ENCODE measurements at places on chromosomes 3 and 15.

- DNase-seq: no peak
Observed at GRCh38 chr3:96106701-96107100, 707.7 kb upstream of the EPHA6 start.

GRCh38 chr3:181302960-181303359 is 313.4 kb upstream of the DNAJC19 start:
- DNase-seq: no peak

GRCh38 chr3:9074079-9074478 is 110.8 kb upstream of the RAD18 start:
- no peak for DNase-seq

- DNase-seq: peak; percentile 69
Observed at GRCh38 chr3:43178891-43179366, 73.0 kb upstream of the POMGNT2 start.

- no peak for DNase-seq
Observed at GRCh38 chr3:169722724-169723123, 42.1 kb downstream of the TERC start.

DNA sequence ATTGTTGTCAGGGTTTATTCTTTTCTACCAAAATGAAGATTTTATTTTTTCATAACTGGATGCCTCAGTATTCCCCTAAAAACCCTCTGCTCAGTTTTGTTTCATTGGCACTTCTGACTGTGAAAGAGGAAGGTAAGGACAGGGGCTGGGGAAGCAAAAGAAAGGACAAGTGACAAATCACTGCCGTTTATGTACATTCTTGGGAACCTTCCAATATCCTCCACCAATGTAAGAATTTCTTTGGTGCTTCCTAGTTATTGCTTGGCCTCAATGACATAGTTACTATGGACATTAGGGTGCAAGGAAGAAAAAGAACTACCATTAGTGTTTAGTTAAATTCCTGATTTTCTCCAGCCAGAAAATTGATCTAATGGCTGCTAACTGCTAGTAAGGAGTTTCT is 131.0 kb upstream of the C15orf61 start:
- no peak for DNase-seq

- DNase-seq: no peak
Observed at GRCh38 chr3:150741497-150742140, 21.4 kb downstream of the SIAH2 start.

GRCh38 chr15:59388670-59389069 is 16.0 kb upstream of the MYO1E start:
- peak; percentile 38 for DNase-seq

DNA sequence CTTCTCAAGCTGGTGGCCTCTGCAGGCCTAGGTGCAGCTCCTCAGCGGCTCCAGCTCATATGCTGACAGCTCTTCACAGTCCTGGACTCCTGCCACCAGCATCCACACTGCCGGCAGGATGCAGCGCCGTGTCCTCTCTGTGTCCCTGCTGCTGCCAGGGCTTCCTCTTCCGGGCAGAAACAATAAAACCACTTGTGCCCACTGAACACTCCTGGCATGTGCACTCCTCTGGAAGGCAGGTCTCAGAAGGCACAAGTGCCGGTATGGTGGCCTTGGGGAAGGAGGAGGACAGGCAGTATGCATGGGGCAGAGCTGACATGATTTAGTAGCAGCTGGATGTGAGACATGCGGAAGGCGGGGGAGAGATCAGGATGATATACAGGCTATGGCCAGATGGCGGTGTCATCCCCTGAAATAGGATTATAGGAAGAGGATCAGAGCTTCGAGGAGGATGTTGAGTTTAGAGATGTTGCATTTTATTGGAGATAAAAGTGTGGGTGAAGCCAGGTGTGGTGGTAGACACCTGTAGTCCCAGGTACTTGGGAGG is 7.5 kb upstream of the MAN2A2 start:
- no peak for DNase-seq

DNA sequence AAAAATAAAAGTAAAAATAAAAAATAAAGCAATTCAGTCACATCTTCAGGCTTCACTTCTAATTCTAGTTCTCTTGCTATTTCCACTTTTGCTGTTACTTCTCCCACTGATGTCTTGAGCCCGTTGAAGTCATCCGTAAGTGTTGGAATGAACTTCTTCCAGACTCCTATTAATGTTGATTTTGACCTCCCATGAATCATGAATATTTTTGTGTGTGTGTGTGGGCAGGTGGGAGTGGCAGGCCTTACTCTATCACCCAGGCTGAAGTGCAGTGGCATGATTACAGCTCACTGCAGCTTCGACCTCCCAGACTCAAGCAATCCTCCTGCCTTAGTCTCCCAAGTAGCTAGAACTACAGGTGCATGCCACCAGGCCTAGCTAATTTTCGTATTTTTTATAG is 10.7 kb downstream of the USP4 start:
- DNase-seq: no peak

DNA sequence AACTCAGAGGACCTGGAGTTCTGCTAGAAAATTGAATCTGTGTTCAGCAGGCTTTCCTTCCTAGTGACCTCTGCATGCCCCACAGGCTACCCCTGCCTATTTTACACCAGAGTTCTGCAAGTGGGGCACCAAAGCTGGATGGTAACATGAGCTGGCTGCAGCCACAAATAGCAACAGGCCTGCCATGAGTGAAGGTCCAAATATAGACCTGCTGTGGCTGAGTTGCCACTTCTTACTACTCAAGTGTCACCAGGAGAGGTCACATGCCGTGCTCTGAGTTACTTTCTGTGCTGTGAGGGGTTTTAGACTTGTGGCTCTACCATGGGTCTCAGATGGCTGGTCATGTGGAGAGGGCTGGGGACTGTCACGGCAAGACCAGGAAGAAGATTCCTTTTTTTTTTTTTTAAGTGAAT is at the start of gene FSD2:
FSD2 (minus strand) TSS at position 76 of the 413 bp plus-strand sequence. CDS start 18,679 bp downstream, outside the sequence.
- DNase-seq: no peak

- no peak for DNase-seq
Observed at GRCh38 chr3:54837964-54838363, 89.9 kb downstream of the LRTM1 start.

GRCh38 chr15:90013503-90013937 is 12.4 kb downstream of the ZNF710 start:
- no peak for DNase-seq

DNA sequence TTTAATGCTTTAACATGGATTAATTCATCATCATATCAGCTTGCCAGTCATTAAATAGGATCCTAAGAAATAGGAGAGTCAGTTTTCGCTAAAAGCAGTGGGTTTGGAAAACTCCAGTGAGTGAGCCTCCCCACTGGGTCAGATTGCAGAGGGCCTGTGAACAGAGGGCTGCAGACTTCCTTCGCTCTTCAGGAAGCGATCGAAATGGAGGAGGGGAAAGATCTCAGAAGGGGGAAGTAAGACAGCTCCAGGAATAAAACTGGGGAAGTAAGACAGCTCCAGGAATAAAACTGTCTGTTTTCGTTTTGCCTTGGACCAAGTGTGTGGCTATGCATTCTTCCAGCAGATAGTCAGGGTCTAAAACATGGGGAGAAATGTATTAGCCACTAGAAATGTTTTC is 124.8 kb upstream of the C15orf61 start:
- DNase-seq: no peak

DNA sequence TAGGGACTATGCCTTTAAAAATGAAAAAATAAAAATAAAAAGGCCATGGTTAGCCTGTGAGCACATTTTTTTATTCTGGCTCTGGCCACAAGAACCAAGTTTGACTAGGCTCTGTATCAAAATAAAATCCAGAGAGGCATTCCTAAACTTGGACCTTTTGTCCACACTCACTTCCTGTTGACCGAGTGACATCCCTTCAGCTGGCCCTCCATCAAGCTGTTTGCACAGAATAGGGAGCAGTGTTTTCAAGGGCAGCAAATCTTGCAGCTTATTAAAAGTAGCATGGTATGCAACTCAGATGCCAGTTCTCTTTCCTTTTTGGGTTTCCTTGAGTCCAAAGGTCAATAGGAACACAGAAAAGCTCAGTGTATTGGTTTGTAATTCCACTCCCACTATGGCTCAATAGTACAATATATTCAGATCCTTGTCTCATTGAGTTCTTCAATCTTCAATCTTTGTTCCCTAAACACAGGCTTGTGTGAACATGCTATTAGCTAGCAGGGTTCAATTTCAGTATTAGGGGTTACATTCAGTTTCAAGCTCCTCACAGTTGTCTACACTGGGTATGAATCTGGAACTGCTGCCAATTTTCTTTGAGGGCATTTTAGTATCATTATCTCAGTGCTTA is 244.5 kb downstream of the RBMS3 start:
- DNase-seq: peak; percentile 88

- no peak for DNase-seq
Observed at GRCh38 chr15:99197856-99198255, 51.5 kb downstream of the TTC23 start.

DNA sequence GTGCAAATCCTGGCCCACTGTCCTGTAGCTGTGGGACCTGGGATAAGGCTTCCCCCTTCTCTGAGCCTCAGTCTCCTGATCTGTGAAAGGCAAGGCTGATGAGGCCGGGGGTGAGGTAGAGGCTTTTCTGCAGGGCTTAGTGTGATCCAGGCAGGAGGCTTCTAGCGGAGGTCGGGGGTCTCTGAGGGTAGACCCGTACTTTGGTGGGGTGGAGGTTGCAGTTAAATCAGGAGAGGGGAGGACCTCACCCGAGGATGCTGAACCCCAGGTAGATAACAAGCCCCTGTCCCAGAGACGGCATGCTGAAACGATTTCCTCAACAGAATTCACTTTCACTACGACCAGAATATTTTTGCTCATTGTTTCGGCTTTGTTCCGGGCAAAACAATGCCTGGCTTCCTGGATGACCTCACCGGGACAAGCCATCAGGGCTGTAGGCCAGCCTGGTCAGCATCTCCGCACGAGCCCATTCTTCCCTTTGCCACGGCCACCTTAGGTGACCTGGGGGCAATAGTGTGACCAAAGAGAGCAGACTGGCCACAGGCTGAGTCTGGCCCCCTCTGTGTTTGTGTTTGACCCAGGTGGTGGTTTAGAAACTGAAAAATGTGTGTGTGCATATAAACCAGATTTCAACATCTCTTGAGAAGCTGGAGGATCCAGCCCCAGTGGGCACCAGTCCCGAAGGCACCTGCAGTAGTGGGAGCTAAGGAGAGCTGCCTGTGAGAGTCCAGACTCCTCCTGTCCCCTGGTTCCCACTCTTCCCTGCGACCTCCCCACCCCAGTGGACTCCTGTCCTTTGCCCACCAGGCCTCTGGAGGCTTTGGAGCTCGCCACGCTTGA is 33.0 kb downstream of the SLC6A6 start:
- no peak for DNase-seq

GRCh38 chr3:36756269-36756668 is 8.1 kb downstream of the DCLK3 start:
- DNase-seq: no peak

- no peak for DNase-seq
Observed at GRCh38 chr3:134017490-134017889, 12.2 kb downstream of the SLCO2A1 start.

DNA sequence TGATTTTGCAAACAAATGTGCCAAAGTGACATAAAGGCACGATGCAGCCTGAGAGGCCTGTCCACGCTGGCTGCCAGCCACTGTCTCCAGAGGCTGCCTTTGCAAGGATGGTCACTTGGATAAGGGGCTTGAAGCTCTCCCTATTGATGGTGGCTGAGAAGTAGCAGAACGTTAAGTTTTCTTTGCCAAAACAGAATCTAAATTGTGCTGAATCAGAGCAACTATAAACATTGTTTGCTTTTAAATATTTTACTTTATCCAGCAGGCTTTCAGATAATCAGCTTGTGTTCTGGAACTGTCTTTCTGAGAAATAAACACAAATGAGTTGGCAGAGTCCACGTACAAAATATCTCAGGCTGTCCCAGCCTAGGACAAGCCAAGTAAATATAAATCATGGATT is 23.8 kb upstream of the CNBP start:
- no peak for DNase-seq

- no peak for DNase-seq
Observed at GRCh38 chr15:31802761-31803160, 227.6 kb upstream of the CHRNA7 start.

- no peak for DNase-seq
Observed at GRCh38 chr15:80418892-80419537, 14.8 kb downstream of the ARNT2 start.

DNA sequence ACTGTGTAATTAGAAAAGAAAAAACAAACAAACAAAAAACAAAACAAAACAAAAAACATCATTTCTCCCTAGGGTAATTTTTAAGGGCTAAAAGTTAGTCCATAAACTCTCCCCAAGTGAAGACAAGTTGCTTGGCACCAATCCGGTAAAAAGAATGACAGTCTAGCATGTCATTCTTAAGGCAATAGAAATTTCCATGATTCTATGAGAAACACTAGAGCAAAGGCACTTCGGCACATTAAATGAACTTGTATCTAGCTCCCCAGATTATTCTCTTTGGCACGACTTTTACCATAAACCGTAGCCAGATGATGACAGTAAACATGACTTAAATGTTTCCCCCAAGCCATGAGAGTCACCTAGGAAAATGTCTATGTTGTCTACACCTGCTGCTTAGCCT is 10.1 kb downstream of the COL8A1 start:
- no peak for DNase-seq

- DNase-seq: no peak
Observed at GRCh38 chr15:29693225-29693624, 129.0 kb downstream of the TJP1 start.

GRCh38 chr15:100926971-100927756 is 8.0 kb downstream of the LRRK1 start:
- no peak for DNase-seq

GRCh38 chr15:71008250-71008870 is 106.9 kb upstream of the THSD4 start:
- no peak for DNase-seq

DNA sequence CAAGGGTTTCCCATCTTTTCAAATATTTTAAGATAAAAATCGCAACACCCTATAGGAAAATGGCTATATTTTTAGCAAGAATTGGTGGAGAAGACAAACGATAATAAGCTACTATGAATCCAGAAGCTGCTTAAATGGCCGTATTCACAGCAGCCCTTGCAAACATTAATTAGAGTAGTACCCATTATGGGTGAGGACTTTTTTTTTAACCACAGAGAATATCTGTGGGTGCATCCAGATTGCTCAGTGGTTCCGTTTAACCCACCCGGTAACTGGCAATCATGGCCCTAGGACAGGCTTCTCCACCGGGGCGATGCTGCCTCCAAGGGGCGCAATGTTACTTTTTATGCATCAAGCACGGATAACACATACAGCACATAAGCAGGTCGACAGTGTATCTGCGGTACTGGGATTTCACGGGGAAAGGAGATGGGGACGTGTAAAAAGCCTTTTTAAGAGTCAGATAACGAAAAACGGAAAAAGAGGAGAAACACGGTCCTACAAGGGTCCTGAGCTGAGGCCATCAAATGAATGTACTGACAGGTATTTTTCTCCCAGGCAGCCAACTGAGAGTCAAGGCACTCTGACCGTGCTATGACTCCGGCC is 968 bp upstream of the TMEM266 start:
- DNase-seq: no peak

GRCh38 chr3:50885070-50885850 is 210.5 kb downstream of the DOCK3 start:
- no peak for DNase-seq

- peak; percentile 85 for DNase-seq
Observed at GRCh38 chr3:64188810-64189560, 36.3 kb downstream of the PRICKLE2 start.
